T1000 (cell line): ENCODE measurements at places on chromosomes 13 and 19.

GRCh38 chr13:58495668-58496067 lies 864.1 kb downstream of the PCDH17 start:
- no peak for DNase-seq

- no peak for DNase-seq
Measured at GRCh38 chr13:93496985-93497673, 270.5 kb downstream of the GPC6 start.

DNA sequence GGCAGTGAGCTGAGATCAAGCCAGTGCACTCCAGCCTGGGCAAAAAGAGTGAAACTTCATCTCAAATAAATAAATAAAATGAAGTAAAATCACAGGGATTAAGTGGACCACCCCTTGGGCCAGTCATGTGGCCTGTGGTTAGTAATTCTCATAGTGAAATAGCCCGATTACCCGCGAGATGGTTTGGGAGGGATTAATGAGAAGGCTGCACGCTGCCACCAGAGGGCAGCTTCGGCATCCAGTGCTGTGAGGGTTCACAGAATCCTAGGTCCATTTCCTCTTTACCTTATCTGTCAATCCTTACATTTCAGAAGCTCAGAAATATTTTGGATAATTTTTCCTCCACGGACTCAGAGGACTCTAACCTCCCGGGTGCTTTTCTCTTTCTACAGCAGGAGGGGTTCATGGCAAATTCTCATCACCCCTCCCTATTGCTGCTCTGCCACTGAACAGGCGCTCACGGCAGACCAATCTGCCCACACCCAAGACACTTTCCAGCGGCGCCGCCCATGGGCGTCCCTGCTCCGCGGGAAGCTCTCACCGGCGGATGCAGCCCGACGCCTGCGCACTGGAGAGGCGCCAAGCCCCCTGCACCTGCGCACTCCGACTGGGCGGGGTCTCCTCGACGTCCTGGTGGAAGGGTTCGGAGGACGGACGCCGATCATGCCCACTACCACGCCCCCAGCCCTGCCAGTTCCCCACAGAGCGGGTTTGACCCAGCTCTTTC lies 11.0 kb downstream of the ZNF835 start:
- no peak for DNase-seq

- DNase-seq = no peak
Measured at GRCh38 chr13:22047082-22047784, 376.4 kb downstream of the FGF9 start.

- DNase-seq = no peak
Measured at GRCh38 chr13:52862358-52863206, 14.1 kb upstream of the PCDH8 start.

DNA sequence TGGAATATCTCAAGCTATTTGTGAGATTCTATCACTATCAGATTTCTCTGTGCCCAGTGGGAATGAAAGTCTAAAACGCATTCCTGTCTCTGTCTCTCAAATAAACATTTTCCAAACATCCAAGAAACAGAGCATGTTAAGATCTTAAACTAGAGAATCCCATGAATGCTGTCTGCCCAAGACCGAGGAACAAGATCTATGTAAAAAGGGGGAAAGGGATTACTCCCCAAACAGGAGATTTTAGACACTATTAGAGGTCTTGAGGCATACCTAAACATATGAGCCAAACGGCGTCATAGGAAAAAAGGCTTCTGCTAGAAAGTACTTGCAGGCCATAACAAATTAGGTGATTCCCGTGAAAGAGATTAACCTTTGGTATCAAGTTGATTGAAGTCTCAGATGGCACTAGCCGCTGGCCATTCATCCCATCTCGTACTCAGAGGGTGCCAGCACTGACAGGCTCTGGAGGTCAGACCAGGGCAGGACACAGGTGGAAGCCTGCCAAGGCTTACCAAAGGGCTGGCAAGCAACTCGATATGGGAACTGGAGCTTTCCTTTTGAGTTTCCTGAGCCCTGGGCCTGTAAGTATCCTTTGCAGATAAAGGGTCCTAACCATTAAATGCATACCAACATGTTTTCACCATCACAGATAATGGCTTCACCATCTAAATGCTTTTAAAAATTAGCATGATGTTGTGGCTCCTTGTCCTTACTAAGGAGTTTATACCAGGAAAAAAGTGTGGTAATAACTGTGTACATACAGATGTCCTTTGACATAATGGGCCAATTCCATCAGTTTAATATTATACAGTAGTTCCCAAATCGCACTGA lies 225.2 kb downstream of the FOXO1 start:
- DNase-seq = no peak

DNA sequence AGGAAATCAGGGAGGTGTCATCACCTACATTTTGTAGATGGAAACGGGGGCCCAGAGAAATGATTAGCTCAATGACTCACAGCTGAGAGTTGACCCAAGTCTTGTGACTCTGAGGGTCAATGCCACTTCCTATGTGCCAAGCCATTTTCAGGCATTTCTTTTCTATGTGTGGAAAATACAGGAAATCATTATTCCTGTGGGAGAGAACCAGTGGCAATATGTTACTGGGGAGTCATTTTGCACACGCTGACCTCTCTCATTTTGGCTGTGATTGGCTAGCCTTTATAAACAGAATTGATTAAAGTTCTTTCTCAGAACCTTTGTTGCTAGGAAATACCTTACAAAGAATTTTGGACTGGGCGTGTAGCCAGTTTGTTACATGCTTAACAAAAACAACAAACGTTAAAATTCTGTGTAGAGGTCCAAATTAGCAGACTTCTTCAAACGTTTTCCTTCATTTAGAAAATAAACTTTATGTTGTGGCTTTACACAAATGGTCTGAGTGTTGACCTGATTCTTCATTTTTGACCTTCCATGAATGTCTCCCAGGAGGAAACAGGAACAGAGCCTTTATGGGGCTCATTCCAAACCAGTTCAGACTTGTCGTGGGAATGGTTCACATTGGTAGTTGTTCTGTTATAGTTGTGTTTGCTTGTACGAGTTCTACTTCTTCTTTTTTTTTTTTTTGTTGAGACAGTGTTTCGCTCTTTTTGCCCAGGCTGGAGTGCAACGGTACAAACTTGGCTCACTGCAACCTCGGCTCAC lies 11.4 kb downstream of the PCCA start:
- no peak for DNase-seq
